ENCODE measurements at places on chromosomes 4 and X.
A peak's percentile ranks its signal among the peaks of the same experiment; 100 is the strongest.

- DNase-seq: no peak
These were observed 4.5 kb downstream of the NKX3-2 start for GRCh38 chr4:13539619-13540445.

- no peak for DNase-seq
These were observed 81.5 kb downstream of the PPP3CA start for GRCh38 chr4:101265816-101266172.

- DNase-seq: no peak
These were observed 295.4 kb downstream of the TRIML1 start for GRCh38 chr4:188434643-188435042.

DNA sequence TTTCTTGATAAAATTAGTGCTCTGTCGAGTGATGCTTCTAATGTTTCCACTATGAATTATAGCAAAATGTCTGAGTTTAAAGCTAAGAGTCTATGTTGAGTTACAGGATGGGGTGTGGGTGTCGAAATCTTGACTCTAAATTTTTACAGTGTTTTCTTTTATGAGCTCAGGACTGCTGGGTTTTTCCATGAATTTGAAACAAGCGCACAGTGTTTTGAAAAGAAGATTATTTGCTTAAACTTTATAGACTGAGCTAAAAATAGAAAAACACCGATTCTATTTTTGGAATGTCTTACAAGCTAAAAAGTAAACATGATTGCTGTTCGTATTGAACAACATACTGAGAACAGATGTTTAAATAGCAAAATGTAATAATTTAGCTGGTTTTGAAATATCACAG lies 7.5 kb downstream of the PTTG2 start:
- DNase-seq: no peak

GRCh38 chrX:118839334-118839958 lies 15.8 kb downstream of the ZCCHC12 start:
- DNase-seq: peak; percentile 13
